ENCODE measurements at places on chromosomes 2 and 18. TPM values are rescaled to one million over a fixed set of nuclear protein-coding genes. Genes with fewer than 3 reads are reported as not detected.

Gene POTEI
- polyA plus RNA-seq: 0.57 TPM

Gene TIGD1
- 12.8 TPM for polyA plus RNA-seq

Gene ATG4B
- 75.0 TPM for polyA plus RNA-seq

Gene TXNDC9
- polyA plus RNA-seq: 48.9 TPM

Gene NT5C1B
- 1.3 TPM for polyA plus RNA-seq

Gene ANKRD53
- 4.3 TPM for polyA plus RNA-seq

Gene MAP3K19
- 3.4 TPM for polyA plus RNA-seq

Gene SFXN5
- polyA plus RNA-seq: 15.6 TPM

Gene DTNA
- polyA plus RNA-seq: 6.6 TPM

Gene NRP2
- polyA plus RNA-seq: 64.8 TPM

Gene OTOS
- polyA plus RNA-seq: not detected

Gene CDCA7
- 99.4 TPM for polyA plus RNA-seq

Gene LIMS4
- polyA plus RNA-seq: 1.1 TPM
